ENCODE measurements at places on chromosomes 13 and 19.

- peak; percentile 3 for DNase-seq
Observed at GRCh38 chr13:36192166-36192565, 22.2 kb downstream of the SOHLH2 start.

DNA sequence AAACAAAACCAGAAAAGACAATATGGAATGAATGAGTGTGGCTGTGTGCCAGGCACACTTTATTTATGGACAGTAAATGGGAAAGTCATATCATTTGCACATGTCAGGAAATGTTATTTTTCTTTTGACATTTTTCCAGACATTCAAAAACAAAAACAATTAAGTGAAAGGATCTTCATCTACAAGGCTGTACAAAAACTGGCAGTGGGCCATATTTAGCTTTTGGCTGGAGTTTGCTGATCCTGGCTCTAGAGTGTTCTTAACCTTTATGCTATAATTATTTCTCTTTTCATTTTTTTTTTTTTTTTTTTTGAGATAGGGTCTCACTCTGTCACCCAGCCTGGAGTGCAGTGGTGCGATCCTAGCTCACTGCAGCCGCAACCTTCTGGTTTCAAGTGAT lies 6.5 kb upstream of the TNFSF9 start:
- DNase-seq = no peak

DNA sequence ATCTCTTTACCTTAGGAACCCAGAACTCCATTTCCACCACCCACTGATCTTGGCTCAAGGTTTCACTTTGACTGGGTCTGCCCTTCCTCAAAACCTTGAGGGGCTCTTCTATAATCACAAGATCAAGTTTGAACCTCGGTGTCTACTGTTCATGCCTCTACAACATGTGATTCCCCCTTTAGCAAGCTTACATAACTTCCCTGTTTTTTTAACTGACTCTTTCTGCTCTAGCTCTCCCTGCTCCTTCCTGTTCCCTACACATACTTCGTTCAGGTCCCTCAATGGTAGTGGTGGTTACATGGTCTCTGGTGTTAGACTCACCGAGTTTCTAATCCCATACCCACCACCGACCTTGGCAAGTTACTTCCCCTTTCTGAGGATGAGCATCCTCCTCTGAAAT lies 26.7 kb downstream of the CEACAM8 start:
- no peak for DNase-seq

DNA sequence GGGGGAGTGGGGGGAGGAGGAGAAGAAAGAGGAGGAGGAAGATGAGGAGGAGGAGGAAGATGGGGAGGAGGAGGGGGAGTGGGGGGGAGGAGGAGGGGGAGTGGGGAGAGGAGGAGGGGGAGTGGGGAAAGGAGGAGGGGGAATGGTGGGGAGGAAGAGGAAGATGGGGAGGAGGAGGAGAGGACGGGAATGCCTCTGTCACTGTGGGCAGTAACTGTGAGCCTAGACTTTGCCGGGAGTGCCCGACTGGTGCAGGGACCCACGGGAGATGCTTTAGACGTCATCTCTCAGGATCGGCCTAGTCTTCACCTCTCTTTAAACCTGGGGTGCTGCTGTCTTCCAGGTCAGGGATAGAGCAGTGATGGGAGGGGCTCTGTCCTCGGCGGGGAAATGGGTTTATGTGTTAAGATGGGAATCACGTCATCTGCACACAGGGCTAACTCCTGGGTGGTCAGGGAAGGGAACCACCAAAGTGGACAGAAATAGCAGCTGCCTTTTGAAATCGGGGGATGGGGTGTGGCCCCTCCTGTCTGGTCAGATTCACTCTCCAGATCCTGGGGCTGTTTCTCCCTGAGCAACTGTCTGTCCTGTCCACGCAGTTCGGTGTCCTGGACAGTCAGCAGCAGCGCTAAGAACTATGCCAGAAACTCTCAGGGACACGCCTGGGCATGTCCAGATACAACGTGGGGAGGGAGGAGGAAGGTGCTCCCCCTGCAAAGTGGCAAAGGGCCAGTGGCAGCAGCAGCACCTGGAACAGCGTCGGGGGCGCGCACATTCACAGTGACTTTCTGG lies 26.9 kb downstream of the GAS6 start:
- peak; percentile 69 for DNase-seq

DNA sequence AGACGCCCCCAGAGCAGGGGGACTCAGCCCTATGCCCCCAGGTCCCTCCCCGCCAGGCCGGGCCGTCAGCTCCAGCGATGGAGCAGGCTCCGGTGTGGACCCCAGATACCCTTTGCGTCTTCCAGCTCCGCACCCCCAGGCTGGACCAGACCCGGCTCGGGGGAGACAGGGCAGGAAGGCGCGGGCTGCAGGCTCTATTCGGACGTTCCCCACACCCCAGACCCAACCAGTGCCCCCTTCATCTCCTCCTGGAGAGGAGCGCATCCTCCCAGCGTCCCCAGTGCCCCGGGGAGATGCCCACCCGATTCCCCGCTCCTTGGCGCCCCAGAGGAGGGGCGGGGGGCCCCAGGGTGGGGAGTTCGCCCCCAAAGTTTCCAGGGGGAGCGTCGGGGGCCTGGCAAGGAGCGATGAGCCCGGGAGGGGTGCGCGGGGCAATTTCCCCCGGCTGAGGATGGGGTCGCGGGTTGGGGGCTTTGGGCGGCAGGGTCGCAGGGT lies 389 bp downstream of the LINGO3 start:
- DNase-seq = no peak

DNA sequence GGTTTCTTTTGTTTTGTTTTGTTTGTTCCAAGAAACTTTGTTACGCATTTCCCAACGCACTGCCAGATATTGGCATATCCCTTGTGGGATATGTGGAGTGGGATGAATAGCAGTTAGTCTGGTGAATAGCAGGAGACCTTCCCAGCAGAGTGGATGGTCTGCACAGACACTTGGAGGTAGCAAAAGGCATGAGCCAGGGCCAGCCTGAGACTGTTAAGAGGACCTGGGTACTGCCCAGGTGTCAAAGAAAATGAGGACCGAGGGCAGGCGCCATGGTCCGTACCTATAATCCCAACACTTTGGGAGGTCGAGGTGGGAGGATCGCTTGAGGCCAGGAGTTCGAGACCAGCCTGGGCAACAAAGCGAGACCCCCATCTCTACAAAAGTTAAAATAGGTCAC lies 13.5 kb upstream of the PDCD5 start:
- DNase-seq = no peak

DNA sequence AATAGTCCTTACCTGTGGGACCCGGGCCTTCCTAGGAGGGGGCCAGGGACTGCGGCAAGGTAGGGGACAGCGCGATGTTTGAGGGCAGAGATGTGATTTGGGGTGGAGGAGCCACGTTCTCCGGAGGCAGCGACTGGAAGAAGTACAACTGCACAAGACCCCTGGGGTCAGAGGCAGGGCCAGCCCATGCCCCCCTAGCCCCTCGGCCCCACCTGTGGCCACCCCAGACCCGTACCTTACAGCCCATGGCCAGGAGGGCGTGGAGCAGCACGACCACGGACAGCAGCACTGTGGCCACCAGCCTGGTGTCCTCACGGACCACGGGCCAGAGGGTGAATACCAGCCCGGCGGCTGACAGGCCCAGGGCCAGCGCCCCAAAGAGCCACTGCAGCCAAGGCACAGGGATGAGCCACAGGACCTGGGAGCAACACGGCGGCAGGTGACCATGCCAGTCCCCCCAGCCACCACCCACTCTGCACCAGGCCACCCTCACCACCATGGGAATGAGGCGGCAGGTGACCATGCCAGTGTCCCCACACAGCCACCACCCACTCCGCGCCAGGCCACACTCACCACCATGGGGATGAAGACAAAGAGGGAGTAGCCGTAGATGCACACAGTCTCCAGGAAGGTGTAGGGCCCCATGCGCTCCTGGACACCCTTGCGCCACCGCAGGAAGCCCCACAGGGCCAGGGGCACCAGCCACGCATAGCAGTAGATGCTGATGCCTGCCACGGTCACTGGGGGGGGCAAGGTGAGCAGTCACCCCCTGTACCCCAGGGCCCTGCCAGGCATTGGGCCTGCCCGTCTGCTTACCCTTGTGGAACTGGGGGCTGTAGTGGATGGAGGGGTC lies 5.0 kb downstream of the YIPF2 start:
- DNase-seq = no peak

- no peak for DNase-seq
Observed at GRCh38 chr19:45761714-45762113, 7.3 kb downstream of the SIX5 start.

DNA sequence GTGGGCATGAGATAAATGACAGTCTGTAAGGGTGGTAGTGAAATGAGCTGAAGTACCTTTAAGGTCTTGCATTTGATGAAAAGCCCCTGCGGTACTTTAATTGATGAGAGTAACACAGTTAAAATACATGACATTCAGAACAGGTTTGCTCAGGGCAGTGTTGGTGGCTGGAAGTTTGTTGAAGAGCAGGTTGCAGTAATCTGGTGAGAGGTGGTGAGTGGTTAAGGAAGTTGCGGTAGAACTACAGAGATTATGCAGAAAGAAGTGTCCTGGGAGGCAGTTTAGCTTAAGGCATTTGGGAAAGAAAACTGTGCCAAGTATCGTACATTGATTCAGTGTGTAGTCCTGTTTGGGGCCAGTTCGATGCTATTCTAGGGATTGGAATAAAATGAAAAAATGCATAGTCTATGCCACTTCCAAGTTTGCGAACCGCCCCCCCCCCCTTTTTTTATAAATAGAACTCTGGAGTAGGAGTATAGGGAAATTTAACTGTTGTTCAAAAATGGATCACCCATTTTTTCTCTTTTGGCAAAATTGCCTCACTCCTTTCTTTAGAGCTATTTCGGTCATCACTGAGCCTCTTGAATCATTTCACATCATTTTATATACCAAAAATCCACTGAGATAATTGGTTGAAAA lies 42.7 kb downstream of the SLAIN1 start:
- DNase-seq = no peak

- DNase-seq = no peak
Observed at GRCh38 chr13:36261011-36261410, 36.6 kb downstream of the CCDC169 start.

- no peak for DNase-seq
Observed at GRCh38 chr19:48624791-48625723, 5.8 kb downstream of the SPHK2 start.

DNA sequence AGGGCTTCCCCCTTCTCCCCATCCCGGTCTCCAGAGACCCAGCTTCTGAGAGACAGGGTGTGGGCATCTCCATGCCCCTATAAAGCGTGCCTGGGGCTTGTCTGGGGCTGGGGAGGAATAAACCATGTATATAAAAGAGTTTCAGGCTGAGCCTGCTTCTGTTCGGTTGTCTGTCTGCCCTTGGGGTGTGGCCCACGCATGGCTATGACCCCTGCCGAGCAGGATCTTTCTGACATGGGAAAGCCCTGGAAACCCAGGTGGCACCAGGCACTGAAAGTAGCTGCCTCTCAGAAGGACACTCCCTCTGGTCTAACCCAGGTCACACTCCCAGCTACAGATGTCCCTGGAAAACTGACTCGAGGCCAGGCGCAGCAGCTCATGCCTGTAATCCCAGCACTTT lies 8.2 kb downstream of the TMEM59L start:
- no peak for DNase-seq
